AG10803 (cell line): ENCODE measurements at places on chromosomes 5 and 9.

GRCh38 chr5:124841829-124842712 lies 95.6 kb upstream of the ZNF608 start:
- no peak for DNase-seq

- no peak for DNase-seq
These were observed 31.8 kb downstream of the FABP6 start for GRCh38 chr5:160260881-160261815.

DNA sequence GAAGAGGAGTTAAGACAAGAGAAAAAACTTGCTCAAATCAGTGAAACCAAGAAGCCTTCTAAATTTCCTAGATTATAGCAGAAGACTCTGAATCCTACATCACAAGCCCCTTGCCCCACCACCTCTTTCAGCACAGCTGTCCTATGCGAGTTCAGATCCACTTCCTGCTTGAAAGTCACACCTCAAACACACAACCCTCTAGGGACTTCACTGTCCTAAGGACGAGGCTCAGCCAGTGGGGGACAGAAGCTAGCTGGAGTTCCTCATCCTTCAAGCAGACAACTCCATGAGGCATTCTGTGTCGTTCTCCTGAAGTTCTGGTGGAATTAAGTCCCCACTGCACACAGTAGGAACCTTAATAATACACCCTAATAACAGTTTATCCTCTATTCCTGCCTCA lies 44.3 kb downstream of the NRG2 start:
- no peak for DNase-seq

GRCh38 chr9:7977586-7977985 lies 178.0 kb upstream of the DMAC1 start:
- DNase-seq: no peak

DNA sequence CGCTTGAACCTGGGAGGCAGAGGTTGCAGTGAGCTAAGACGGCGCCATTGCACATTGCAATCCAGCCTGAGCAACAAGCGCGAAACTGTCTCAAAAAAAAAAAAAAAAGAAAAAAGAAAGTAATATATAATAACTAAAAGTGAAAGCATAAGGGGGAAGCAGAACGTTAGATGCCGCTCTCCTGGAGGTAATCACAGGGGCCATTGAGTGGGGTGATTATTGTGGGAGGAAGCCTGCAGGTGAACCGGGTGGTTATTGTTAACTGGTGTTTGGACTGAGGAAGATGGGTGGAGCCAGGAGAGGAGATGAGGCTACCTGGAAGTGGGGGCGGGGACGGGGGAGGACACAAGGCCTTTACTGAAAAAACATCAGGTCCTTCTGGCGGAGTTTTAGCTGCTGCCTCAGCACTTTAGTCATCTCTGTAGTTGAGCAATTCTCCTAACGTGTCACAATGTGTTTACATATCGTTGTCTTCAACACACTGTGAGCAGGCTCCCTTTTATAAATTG lies 5.3 kb upstream of the TJP2 start:
- DNase-seq: peak; percentile 51

DNA sequence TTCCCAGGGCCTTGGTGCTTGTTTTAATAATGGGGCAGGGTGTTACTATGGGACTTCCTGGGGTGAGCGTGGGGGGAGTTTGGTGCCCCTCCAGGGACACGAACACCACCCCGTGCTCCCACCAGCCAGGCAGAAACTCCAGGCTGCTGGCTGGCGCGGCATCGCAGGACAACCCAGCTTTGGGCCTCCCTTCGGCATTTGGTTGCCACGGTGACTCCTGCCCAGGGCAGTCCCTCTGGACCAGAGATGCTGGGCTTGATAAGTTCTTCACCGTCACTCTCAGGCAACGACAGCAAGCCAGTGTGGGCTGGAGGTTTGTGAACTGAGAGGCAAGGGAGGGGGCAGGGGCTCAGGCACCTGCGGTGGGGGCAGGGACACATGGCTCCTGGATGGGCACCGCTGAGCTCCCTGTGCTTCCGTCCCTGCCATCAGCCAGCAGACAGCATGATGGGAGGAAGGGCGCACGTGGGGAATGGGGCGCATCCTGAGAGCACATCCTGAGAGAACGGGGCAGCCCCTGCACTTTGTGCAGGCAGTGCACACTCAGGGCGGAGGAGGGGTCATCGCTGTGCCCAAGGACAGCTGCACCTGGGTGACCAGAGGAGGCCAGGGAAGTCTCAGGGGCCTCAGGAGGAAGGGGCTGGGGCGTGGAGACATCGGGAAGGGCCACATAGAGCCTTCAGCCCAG lies 116.4 kb downstream of the RXRA start:
- DNase-seq: peak; percentile 50

DNA sequence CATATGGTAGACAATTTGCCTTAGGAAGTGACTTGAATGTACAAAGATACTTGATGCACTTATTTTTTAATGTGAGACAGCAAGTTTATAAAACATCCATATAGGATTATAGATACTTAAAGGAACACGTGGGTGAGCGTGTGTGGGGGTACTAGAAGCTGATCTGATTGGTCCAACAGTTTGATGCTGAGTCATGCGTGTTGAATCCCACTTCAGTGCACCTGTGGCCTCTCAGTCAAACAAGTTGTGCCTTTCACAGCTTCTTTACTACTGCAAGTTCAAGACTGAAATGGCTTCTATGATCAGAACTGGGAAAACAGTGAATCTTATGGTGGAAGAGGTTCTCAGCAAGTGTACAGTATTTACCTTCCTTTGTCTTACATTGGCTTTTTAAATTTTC lies 98.9 kb downstream of the MAP1B start:
- no peak for DNase-seq

DNA sequence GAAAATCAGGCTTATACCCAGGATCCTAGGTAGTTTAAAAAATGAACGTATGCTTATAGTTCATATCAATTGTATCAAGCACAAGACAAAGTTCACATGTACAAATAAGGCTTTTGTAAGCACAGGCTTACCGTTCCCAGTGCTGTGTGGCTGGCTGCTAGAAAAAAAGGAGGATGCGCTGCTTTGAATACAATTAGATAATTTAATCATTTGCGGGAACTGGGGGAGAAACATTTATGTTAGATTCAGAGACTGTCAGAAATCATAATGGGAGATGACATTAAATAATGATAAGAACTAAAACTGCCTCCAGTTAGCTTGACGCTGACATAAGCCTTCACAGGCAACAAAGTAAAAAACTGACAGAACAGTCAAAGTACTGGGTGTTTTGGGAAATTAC lies 93.2 kb downstream of the FNBP1 start:
- no peak for DNase-seq

DNA sequence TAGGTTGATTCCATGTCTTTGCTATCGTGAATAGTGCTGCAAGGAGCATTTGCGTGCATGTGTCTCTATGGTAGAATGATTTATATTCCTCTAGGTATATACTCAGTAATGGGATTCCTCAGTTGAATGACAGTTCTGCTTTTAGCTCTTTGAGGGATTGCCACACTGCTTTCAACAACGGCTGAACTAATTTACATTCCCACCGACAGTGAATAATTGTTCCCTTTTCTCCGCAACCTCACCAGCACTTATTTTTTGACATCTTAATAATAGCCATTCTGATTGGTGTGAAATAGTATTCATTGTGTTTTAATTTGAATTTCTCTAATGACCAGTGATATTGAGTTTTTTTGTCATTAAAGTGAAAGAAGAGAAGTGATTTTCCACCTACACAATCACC lies 18.5 kb downstream of the IFNA5 start:
- DNase-seq: no peak

DNA sequence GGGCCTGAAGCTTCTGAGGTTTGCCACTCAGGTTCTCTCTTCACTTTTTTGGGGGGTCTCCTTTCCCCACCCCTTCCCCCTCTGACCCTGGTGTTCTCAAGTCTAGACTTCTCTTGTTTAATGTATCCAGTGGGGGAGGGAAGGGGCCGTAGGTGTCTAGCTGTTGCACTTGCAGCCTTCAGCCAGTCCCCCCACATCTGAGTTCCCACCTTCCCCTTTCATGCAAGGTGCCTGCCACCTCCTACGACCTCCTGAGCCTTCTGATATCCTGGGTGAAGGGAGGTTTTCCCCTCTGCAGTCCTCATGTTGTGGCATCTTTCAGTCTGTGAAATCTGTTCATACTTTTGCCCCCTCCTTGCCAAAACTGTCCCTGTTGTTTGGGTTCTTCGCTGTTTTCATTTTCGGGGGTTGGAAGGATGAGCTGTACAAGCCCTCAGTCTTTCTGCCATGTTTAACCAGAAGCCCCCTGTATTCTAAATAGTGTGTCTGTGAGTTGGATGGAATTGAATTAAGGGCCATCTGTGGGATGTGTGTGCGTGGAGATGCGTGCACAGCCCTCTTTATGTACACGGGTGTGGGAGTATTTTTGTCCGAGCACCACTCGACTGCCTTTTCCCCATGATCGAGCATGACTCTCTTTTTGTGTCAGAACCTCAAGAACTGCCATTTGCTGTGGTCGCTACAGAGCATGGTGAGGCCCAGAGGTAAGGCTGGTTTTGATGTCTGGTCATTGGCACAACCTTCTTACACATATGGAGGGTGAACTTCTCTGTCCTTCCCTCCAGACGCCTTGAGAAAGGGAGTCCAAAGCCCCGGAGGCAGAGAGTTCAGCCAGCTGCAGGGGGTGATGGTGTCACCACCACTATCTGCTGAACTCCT lies 23.6 kb downstream of the PRRC2B start:
- DNase-seq: no peak

- DNase-seq: no peak
These were observed 77.1 kb upstream of the RASEF start for GRCh38 chr9:83140061-83140460.
